ENCODE measurements at places on chromosomes 4 and X.

GRCh38 chrX:130676861-130677260 is 226.1 kb downstream of the ENOX2 start:
- no peak for DNase-seq

- no peak for DNase-seq
Observed at GRCh38 chr4:89214308-89214707, 93.3 kb downstream of the GPRIN3 start.

DNA sequence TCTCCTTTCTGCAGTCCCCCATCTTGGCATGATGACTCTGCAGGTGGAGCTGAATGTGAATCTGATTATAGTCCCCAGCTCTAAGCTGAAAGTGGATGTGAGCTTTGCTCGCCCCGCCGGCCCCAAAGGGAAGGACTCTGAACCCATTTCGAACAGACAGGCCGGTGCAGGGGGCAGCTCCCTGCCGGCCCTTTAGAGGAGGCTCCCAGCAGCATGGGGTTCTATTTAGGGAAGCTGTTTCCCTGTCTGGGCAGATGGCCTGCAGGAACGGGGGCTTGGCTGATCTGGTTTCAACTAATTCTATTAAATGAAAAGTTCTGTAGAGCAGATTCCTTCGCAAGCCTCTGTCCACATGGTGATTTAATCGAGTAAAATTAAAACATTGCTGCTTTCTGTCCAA is 104.8 kb upstream of the MSX1 start:
- no peak for DNase-seq

GRCh38 chr4:75343333-75343732 is 170.9 kb downstream of the RCHY1 start:
- no peak for DNase-seq

DNA sequence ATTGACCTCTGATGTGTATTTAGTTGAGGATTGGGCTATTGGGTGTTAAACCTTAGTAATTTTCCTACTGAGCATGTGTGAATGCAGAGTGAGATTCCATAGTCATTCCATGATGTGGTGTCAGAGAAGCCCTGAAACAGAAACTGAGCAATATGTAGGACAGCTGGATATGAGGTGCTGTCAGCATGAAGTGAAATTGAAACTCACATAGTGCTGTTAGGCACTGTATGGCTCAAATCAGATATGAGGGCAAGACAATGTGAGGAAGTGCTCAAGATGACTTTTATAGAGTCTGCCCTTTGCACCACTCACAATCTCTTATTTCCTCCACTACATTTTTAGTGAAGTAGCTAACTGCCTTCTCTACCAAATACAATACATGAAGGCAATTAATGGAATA is 188.3 kb downstream of the SH3BGRL start:
- no peak for DNase-seq

DNA sequence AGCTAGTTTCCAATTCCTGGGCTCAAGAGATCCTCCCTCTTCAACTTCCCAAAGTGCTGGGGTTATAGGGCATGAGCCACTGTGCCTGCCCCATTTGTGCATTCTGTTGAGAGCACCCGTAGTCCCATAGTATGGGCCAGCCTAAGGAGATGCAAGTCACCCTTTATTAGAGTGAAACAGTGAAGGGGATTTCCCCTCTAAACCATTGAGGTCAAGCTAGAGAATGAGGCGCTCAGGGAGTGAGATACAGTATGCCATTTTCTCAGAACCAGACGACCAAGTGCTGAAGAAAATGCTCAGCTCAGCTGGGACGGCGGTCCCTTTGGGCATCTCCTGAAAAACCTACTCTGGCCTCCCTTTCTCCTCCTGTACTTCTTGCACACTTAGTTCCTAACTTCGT is 18.7 kb downstream of the RNF4 start:
- no peak for DNase-seq

DNA sequence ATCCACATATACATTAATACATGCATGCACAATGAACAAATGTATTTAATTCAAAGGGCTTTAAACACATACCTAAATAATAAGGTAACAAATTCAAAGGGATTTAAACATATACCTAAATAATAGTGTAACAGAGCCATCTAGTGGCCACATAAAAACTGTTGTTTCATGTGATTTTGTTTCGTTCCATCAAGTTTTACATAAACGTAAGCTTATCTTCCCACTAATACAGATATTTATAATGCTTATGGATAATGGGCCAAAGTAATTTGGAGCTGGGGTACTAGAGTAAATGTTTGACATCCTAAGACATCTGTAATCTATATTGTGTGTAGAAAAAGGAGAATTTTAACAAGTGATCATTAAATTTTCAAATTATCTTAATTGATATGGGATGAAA is 82.3 kb downstream of the PRSS12 start:
- no peak for DNase-seq

GRCh38 chr4:111466811-111467604 is 678.2 kb upstream of the FAM241A start:
- DNase-seq, result no peak

- no peak for DNase-seq
Observed at GRCh38 chrX:118216509-118216908, 99.9 kb upstream of the KLHL13 start.

GRCh38 chrX:17644001-17644400 is 93.3 kb upstream of the SCML1 start:
- DNase-seq, result no peak

- DNase-seq, result no peak
Observed at GRCh38 chr4:154189346-154189745, 302.3 kb downstream of the DCHS2 start.

DNA sequence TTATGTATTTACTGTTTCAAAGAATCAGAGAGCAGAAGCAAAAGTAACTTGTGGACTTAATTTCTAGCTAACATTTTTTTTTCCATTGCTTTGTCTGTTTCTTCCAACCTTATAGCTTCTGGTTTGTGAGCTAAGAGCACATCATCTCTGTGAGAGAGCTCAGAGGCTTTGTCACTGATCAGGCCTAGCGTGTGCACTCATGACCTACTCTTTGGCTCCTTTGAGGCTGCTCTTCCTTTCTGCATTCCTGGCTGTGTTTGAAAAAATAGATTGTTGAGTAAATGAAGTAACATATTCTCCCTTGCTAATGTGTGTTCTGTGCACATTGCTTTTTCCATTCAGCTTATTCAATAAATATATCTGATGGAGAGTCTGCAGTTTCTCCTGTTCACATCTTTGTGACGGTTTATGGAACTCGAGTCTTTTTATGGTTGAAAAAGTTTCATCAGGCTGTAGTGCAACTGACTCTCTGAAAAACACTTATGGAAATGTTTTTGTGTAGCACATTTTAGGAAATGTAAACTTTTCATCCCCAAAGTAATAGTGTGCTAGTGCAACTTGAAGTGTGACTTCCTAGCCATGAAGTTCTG is 133.0 kb downstream of the RAPGEF2 start:
- DNase-seq, result no peak

DNA sequence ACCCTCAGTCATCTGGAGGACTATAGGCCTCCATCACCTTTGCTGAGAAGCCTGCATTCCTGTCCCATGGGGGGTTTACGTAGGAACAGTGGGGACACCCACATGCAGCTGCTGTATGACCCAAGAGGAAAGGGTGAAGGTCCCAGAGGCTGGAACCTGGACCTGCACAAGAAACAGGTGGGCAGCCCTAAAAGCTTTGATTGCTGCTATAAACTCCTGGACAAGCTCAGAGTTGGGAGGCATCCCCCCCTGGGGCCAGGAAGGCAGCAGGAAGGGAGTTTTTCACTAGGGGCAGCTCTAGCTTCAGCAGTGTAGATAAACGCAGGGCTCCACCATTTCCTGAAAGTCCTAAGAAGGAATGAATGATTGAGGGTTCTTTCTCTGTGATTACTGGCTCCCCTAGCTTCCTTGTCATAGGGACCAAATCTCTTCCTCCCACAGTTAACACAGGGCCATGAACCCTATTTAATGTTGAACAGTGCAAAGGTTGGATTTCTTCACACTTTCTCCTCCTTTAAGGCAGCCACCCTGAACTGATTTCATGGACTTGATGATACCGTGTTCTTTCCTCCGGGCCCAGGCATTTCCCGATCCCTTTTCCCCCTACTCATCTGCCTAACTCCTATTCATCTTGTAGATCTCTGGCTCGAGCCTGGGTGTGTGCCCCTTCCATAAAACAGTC is 84.2 kb downstream of the CHRNA9 start:
- DNase-seq, result no peak

- DNase-seq, result no peak
Observed at GRCh38 chr4:5357870-5358269, 306.6 kb downstream of the STK32B start.

DNA sequence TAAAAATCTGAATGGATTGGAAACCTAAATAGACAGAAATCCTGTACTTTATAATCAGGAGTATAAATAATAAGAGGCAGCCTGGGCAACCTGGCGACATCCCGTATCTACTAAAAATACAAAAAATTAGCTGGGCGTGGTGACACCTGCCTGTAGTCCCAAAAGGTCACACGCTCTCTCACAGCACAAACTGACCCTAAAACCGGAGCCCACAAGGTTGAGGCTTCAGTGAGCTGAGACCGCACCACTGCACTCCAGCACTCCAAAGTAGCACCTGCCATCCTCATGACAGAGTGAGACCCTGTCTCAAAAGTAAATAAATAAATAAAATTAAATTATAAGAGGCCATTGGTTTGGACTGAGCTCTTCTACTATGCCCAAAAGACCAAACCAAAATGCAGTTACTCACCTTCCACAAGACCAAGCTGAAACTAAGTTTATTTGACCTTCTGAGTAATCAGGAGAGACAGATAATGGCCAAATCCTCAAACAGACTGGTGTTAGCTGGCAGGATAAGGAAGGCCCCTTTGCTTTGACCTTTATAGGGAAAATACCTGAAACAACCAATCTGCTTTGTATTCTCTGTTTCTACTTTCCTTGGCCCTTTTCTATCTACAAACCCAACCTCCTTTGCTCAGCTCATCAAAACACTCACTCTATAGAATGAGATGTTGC is 3.2 kb upstream of the GRSF1 start:
- DNase-seq, result no peak

DNA sequence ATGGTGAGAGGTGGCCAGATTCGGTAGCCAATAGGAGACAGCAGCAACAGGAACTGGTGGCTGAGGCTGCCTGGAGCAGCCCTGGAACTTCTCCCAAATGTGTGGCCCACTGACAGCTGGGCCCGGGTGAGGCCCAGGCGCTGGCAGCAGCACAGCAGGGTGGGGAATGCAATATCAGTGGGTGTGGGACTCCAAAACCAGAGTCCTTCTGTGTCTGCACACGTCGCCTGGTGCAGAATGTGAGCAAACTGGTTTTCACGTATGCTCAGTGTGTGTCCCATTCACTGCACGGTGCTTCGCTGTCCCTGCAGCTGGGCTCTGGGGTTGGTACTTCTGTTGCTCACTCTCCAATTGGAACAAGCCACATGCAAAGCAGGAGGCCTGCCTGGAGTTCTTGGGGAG is 14.4 kb upstream of the CENPU start:
- DNase-seq, result no peak

- DNase-seq, result no peak
Observed at GRCh38 chr4:163515198-163515597, 20.7 kb downstream of the TMA16 start.

DNA sequence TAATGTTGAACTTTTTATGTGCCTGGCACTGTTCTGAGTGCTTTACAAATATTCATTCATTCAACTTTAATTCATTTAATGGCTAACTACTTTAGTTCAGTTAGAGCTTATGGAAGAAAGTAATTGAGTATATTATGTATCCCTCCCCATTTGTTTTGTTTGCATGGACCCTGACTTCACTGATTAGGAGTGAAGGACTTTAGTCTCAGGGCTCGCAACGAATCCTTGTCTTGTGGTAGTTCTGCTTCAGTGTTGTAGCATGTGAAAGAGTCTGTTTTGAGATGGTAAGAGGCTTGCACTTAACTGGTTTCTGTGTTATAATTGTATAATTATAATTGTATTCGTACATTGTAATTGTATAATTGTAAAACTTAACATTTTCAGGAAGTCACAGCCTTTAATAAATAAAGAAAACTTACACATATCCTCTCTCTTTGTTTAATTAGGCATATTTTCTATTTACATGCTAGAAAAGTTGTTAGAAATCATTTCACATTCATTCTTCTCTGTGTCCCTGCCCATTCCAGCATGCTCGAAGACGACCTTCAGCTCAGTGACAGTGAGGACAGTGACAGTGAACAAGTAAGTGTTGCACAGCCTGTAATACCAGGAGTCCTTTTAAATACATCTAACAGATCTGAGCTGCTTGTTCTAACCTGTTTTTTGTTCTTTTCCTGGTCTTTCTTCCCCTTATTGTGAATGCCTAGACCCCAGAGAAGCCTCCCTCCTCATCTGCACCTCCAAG is 115.1 kb downstream of the KLHL8 start:
- DNase-seq, result no peak

- DNase-seq, result no peak
Observed at GRCh38 chr4:28350485-28350884, 1489.8 kb downstream of the STIM2 start.

DNA sequence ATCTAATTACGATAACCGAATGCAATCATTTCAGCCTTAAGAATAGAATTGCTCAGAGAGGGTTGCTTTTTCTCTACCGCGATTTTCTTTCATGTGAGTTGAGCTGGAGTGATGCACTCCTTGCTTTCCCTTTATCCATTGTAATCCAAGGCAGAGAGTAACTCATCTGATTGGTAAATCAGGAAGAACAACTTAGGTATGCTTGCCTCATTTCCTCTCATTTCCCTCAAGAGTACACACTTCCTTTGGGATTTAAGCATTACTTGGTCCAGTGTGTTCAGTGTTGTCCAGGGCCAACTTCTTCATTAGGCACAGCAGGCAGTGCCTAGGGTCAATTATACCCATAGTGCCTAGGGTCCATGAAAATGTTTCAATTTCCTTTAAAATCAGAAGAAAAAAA is 15.7 kb upstream of the N4BP2 start:
- DNase-seq, result no peak

DNA sequence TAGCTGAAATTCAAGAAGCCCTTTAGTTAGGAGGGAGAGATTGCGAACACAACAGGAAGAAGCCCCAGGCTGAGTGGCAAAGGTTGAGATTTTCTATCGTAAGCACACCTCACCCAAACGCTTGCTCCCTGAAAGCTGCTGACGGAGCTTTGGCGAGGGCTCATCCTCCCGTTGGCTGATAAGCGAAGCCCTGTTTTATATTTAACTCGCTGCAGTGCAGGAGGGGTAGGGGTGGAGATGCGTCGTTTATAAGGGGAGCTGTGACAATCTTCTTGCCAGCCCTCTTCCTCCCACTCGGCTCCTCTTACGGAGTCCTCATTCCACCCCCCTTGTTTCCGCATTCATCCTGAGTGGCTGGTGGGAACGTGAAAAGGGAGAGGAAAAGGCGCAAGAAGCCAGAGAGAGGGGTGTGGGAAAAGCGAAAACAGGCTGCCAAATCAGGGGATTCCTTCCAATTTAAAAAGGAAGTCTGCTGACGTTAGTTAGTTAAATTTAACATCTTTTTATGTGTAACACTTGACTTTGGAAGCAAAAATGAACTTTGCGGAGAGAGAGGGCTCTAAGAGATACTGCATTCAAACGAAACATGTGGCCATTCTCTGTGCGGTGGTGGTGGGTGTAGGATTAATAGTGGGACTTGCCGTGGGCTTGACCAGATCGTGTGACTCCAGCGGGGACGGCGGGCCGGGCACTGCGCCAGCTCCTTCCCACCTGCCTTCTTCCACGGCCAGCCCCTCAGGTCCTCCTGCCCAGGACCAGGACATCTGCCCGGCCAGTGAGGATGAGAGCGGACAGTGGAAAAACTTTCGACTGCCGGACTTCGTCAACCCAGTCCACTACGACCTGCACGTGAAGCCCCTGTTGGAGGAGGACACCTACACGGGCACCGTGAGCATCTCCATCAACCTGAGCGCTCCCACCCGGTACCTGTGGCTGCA is at the start of gene ENPEP:
TSS of gene ENPEP (plus strand) at position 275 of the 938 bp plus-strand sequence. CDS start at position 535, 260 bp downstream.
- DNase-seq, result no peak
